Activated naive CD4-positive, alpha-beta T cell treated with anti-CD3 and anti-CD28 coated beads for 36 hours (primary cell): ENCODE measurements at places on chromosomes 16 and 17. TPM values are rescaled to one million over a fixed set of nuclear protein-coding genes. Genes with fewer than 3 reads are reported as not detected.
A peak's percentile ranks its signal among the peaks of the same experiment; 100 is the strongest.

Gene TPSAB1
- not detected for total RNA-seq

Gene ITGAL
- total RNA-seq, result 83.8 TPM

Gene EVPLL
- not detected for total RNA-seq

- H3K4me3 ChIP-seq, result no peak overlapping the region
- H3K27me3 ChIP-seq, result no peaks in the 10 kb centered on the region
- H3K4me1 ChIP-seq, result peaks cover 44% of the 10 kb centered on the region
- H3K27ac ChIP-seq, result no peak overlapping the region
These were observed 8.0 kb downstream of the CFAP20 start for GRCh38 chr16:58121132-58121531.

DNA sequence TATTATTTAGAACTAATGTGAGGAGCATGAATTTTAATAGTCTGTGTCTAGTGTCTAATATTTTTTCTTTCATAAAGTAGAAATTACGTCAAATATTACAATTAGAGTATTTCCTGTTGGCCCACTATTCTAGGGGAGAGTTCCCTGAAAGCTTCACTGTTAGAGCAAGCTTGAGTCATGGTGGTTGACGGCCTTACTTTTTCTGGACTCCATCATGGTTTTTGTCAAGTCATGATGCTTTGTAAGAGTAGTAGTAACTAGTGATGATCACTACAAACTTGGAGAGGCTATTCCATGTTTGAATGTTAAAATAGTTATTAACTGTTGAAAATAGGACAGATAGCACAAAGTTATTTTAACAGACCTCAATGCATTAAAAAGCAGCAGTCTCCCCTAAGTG is 1.7 kb downstream of the PSMD11 start:
- H3K4me1 ChIP-seq, result peaks cover 31% of the 10 kb centered on the region
- peaks cover 37% of the 10 kb centered on the region for H3K36me3 ChIP-seq
- H3K27ac ChIP-seq, result peak overlapping the region; percentile 4
- peak overlapping the region; percentile 93 for H3K4me3 ChIP-seq
- H3K27me3 ChIP-seq, result peaks cover 5% of the 10 kb centered on the region
- DNase-seq, result no peak

- no peaks in the 10 kb centered on the region for H3K36me3 ChIP-seq
- no peaks in the 10 kb centered on the region for H3K4me1 ChIP-seq
- H3K27me3 ChIP-seq, result no peaks in the 10 kb centered on the region
- no peak for DNase-seq
- no peak overlapping the region for H3K27ac ChIP-seq
These were observed 5.4 kb upstream of the CNGB1 start for GRCh38 chr16:57976331-57976796.

GRCh38 chr17:6994666-6995256 is 1.1 kb upstream of the ALOX12 start:
- H3K4me1 ChIP-seq, result no peaks in the 10 kb centered on the region
- peaks cover 10% of the 10 kb centered on the region for H3K36me3 ChIP-seq
- H3K27me3 ChIP-seq, result no peaks in the 10 kb centered on the region

DNA sequence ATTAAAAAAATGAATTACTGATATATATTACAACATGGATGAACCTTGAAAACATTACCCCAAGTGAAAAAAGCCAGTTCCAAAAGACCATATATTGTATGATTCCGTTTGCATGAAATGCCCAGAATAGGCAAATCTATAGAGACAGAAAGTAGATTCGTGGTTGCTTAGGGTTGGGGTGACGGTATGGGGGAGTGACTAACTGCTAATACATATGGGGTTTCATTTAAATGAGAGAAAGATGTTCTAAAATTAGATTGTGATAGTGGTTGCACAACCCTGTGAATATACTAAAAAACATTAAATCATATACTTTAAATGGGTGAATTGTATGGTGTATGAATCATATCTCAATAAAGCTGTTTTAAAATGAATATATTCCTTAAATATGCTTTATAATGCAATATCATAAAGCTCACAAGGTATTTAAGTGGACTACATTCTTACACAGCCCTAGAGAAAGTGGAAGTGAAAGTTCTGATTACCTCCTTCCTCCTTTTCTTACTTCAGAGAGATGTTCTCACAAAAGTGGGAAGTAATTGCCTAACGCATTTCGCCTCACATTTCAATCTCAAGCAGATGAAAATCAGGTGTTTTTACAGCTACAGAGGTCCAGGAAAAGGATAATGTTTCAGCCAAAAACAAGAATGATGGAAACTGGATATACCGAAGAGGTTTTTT is 142.7 kb upstream of the GNAO1 start:
- no peak overlapping the region for H3K27ac ChIP-seq

GRCh38 chr16:10345629-10346028 is 40.2 kb upstream of the ATF7IP2 start:
- peaks cover 2% of the 10 kb centered on the region for H3K36me3 ChIP-seq
- no peak for DNase-seq
- H3K4me3 ChIP-seq, result no peak overlapping the region
- H3K27ac ChIP-seq, result no peak overlapping the region
- H3K4me1 ChIP-seq, result no peaks in the 10 kb centered on the region

DNA sequence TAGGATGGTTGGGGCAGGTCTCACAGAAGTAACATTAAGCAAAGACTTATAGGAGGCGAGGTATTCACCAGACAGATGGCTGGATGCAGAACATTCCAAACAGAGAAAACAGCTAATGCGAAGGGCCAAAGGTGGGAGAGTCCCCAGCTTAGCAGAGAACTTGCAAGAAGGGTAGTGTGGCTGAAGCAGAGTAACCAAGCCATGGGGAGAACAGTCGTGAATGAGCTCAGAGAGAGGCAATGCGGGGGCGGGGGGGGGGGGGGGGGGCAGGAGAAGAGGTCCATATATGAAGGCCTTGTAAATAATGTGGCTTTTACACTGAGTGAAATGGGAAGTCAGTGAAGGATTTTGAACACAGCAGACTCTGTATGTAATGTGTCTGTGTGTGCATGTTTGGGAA is 81.3 kb downstream of the SMG6 start:
- H3K36me3 ChIP-seq, result peaks cover 10% of the 10 kb centered on the region
- no peak overlapping the region for H3K4me3 ChIP-seq
- DNase-seq, result no peak
- H3K27ac ChIP-seq, result no peak overlapping the region
- peaks cover 45% of the 10 kb centered on the region for H3K4me1 ChIP-seq

GRCh38 chr17:9844153-9844552 is 18.4 kb downstream of the GLP2R start:
- DNase-seq, result no peak
- peaks cover 2% of the 10 kb centered on the region for H3K27me3 ChIP-seq
- no peaks in the 10 kb centered on the region for H3K36me3 ChIP-seq
- H3K4me3 ChIP-seq, result no peak overlapping the region

- H3K36me3 ChIP-seq, result no peaks in the 10 kb centered on the region
- no peak overlapping the region for H3K4me3 ChIP-seq
- H3K27me3 ChIP-seq, result peaks cover 3% of the 10 kb centered on the region
These were observed 11.6 kb upstream of the NOS2 start for GRCh38 chr17:27811961-27812360.

DNA sequence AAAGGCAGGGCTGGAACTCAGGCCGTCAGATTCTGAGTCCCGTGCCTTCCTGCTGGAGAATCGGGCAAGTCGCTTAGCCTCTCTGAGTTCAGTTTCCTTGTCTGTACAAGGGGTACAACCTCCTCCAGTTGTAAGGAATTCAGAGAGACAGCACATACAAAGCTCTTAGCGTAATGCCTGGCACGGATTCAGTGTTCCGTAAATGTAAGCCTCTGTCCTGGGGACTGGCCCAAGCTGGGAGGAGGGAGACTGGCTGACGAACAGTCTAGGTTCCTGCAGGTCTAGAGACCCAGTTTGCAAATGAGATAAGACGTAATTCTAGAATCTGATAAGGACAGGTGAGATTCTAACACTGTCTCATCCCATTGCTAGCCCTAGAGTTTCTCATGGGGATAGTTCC is 9.9 kb downstream of the METTL22 start:
- H3K4me1 ChIP-seq, result peaks cover 3% of the 10 kb centered on the region
- no peak for DNase-seq
- no peaks in the 10 kb centered on the region for H3K27me3 ChIP-seq
- H3K36me3 ChIP-seq, result peaks cover 39% of the 10 kb centered on the region
- H3K27ac ChIP-seq, result no peak overlapping the region

GRCh38 chr17:47844814-47845715 is 4.0 kb upstream of the SCRN2 start:
- peaks cover 46% of the 10 kb centered on the region for H3K27me3 ChIP-seq
- H3K36me3 ChIP-seq, result peaks cover 1% of the 10 kb centered on the region
- no peak overlapping the region for H3K4me3 ChIP-seq
- peaks cover 34% of the 10 kb centered on the region for H3K4me1 ChIP-seq

DNA sequence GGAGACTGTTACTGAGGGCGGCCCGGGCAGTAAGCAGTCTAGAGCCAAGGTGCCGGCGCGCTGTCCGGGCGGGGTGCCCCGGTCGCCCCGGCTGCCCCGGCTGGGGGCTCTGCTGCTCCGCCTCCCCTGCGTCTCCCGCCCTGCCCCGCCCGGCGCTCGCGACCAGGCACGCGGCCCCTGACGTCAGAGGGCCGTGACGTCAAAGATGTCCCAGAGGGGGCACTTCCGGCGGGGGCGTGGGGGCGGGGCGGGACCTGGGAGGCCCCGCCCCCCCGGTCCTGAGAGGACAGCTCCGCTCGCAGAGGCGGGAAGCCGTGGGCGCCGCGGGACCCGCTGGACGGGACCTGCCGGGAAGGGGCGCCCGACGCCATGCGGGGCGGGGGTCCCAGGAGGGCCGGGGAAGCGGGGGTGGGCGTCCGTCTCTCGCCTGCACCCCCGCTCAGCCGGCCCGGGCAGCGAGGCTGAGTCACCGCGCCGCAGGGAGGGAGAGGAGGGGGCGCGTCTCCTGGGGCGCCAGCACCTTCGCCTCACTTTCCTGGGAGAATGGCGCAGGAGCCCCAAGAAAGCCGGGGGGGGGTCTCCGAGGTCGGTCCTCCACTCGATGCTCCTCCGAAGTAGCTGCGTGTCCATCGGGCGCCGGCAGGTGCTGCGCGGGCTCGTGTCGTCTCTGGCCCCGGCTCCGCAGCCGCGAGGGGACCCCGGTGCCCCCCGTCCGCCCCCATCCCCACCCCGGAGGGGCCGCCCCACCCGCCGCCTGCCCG is 4.4 kb upstream of the HIC1 start:
- DNase-seq, result peak; percentile 59
- H3K4me3 ChIP-seq, result no peak overlapping the region
- H3K4me1 ChIP-seq, result peaks cover 18% of the 10 kb centered on the region
- no peak overlapping the region for H3K27ac ChIP-seq

GRCh38 chr16:47956916-47957315 is 198.9 kb downstream of the ABCC12 start:
- no peak for DNase-seq
- no peak overlapping the region for H3K27ac ChIP-seq
- H3K4me3 ChIP-seq, result no peak overlapping the region
- H3K36me3 ChIP-seq, result no peaks in the 10 kb centered on the region
- peaks cover 2% of the 10 kb centered on the region for H3K27me3 ChIP-seq

- no peak overlapping the region for H3K27ac ChIP-seq
- no peak for DNase-seq
- H3K27me3 ChIP-seq, result no peaks in the 10 kb centered on the region
- H3K36me3 ChIP-seq, result no peaks in the 10 kb centered on the region
- no peaks in the 10 kb centered on the region for H3K4me1 ChIP-seq
- H3K4me3 ChIP-seq, result no peak overlapping the region
These were observed 281.9 kb upstream of the MAF start for GRCh38 chr16:79882340-79883005.

DNA sequence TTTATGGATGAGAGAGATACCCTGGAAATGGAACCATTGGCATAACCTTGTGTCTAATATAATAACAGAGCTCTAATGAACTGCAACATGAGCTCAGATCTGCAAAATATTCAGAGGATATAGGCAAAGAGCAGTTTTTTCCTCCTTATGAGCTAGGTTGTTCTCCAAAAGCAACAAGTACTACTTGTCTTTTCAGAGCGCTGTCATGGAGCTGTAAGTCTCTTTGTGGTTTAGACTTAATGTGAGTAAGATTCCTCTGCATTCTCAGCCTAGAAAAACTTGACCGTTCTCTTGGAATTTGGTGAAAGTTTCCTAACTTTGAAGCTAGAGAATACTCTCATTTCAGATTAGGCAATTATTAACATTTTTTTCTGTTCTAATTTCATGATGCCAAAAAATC is 85.2 kb downstream of the FTO start:
- no peak overlapping the region for H3K27ac ChIP-seq
- no peaks in the 10 kb centered on the region for H3K36me3 ChIP-seq
- DNase-seq, result no peak
- H3K27me3 ChIP-seq, result no peaks in the 10 kb centered on the region
- H3K4me3 ChIP-seq, result no peak overlapping the region

DNA sequence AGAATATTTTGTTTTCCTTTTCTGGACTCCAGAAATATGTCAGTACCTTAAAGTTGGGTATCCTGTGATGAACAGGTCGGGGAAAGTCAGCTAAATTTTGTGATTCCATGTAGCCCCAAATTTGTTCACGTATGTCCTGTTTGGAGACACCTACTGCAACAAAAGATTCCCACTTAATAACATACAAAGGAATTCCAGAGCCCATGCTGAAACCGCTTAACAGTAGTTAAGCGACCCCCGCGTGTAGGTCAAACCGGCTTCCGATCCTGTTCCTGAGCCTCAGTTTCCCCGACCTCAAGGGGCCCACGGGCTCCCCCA is 477 bp downstream of the MTHFSD start:
- H3K4me3 ChIP-seq, result peak overlapping the region; percentile 92
- H3K27me3 ChIP-seq, result peaks cover 2% of the 10 kb centered on the region
- no peak for DNase-seq

DNA sequence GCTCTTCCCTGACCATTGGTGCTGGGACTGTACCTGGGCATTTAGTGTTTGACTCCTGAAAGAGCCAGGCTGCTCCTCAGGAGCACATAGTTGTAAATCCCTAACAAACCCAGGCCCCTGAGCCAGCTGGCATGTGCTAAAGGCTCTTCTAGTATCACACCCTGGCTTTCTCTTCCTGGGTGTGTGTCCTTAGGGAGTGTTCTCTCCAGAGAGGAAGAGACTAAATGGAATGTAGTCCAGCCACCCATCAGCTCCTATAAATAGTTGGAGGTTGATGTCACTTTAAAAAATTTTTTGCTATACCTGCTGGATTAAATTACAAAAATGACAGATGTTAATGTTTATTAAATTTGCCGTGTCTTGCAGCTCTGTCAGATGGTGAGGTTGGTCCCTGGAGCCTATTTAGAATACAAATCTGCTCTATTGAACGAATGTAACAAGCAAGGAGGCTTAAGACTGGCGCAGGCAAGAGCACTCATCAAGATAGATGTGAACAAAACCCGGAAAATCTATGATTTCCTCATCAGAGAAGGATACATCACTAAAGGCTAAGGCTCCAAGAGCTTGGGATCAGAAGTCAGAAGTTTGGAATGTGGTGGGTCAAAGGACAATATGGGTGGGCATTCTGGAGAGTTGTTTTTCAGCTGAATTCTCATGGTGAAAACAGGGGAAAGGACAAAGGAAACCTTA is 13.1 kb upstream of the DUSP14 start:
- no peak overlapping the region for H3K27ac ChIP-seq
- H3K27me3 ChIP-seq, result no peaks in the 10 kb centered on the region
- H3K4me3 ChIP-seq, result no peak overlapping the region
- no peaks in the 10 kb centered on the region for H3K4me1 ChIP-seq
